Large intestine (tissue), 12 donors: ENCODE measurements at places on chromosomes 5 and 9. TPM values are rescaled to one million over a fixed set of nuclear protein-coding genes. Genes with fewer than 3 reads are reported as not detected.

GRCh38 chr5:172616730-172617129 lies 24.3 kb upstream of the NEURL1B start:
- DNase-seq: no peak

- no peak for DNase-seq
Measured at GRCh38 chr5:107464416-107464815, 206.3 kb downstream of the EFNA5 start.

DNA sequence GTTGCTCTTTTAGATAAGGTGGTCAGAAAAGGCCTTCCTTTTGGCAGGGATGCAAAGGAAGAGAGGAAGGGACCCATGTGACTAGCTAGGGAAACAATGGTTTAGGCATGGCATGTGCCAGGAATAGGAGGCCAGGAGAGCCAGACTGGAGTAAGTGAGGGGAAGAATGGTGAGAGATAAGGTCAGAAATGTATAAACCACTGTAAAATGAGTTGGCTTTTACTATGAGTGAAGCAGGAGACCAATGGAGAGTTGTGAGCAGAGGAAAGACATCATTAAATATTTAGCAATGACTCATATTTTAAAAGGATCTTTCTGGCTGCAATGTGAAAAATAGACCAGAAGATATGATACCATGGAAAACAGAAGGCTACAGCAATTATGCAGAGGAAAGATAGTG lies 50.9 kb downstream of the AP3B1 start:
- no peak for DNase-seq

COL27A1 gene
- polyA plus RNA-seq: 117 TPM

GRCh38 chr5:180811623-180812124 lies 9.1 kb upstream of the MGAT1 start:
- no peak for DNase-seq

C9orf153 gene
- 0.22 TPM for polyA plus RNA-seq
